A549 treated with dexamethasone at 1 μM for 4 hours (cell line): ENCODE measurements at places on chromosomes 4 and X. TPM values are rescaled to one million over a fixed set of nuclear protein-coding genes. Genes with fewer than 3 reads are reported as not detected.

HOPX gene
- 0.09 to 0.11 TPM in 2 of 5 replicates, not detected in the others for total RNA-seq

CAPN6 gene
- 0.02 TPM in 1 of 5 replicates, not detected in the others for total RNA-seq

WAS gene
- 0.30 to 0.42 TPM (median 0.36 TPM) in 4 of 5 replicates, not detected in the other for total RNA-seq

DUX4 gene
- total RNA-seq, result not detected in 5 replicates

ZCCHC18 gene
- 0.02 to 0.30 TPM (median 0.18 TPM) in 4 of 5 replicates, not detected in the other for total RNA-seq

RTL5 gene
- total RNA-seq, result 2.0 to 2.7 TPM (median 2.5 TPM) in 5 replicates

FREM3 gene
- not detected in 5 replicates for total RNA-seq

TRIM2 gene
- 0.54 to 1.1 TPM (median 0.98 TPM) in 5 replicates for total RNA-seq

CXCL1 gene
- 3.8 to 6.0 TPM (median 4.3 TPM) in 5 replicates for total RNA-seq

RHOXF2B gene
- not detected in 5 replicates for total RNA-seq
